ENCODE measurements at places on chromosomes 11 and 22.

DNA sequence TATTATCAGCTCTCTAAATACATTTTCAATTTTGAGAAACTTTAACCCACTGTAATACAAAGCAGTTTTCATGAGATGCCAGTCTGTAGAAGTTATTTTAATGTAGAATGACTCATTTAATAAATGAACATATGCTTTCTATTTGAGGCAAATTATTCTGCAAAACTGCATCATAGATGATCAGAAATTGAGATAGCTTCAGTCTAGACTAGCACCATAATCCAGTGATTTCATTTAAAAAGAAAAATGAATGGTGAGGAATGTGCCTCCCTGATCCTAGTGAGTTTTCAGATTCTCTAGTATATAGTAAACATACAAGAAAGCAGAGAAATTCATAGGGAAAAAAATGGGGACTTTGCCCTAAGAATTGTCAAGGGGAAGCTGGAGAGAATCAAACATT lies 66.1 kb downstream of the OR5AK2 start:
- no peak for DNase-seq

DNA sequence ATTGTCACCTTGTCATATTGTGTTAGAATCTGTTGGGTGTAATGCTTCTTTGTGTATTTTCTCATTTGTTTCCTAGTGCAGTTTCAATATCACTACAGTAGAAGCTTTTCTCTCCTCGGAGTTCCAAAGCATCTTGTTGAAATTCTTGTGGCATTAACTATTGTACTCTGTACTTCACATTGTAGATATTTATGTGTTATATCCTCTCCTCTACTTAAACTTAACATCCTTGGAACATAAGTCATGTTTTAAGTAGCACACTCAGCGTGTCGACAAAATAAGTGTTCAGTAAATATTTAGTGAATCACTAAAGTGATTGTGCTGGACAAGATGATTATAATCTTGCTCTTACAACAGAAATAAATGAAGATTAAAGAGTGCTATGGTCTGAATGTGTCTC lies 201.7 kb downstream of the ARHGAP42 start:
- DNase-seq, result no peak

DNA sequence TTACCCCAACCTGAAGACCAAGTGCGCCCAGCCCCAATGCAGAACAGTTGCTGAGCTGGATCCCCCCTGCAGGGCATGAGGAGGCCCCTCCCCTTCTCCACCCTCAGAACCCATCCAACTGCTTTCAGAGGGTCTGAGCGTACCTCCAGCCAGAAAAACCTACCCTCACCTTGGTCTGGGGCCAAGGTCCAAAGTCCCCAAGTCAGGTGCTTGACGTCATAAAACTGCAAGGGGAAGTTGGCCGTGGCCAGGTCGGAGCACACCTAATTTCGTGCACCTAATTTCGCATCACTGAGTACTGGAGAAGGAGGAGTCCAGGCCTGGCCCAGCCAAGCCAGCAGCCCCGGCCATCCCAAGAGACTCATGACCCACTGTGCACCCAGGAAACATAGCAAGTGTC lies 289.8 kb downstream of the CTTN start:
- DNase-seq, result no peak

- no peak for DNase-seq
Observed at GRCh38 chr11:37474889-37475288, 876.9 kb upstream of the RAG2 start.

- no peak for DNase-seq
Observed at GRCh38 chr22:40426594-40427333, 56.4 kb downstream of the SGSM3 start.

Measured in SK-N-DZ (cell line).